ENCODE measurements at places on chromosomes 16 and 17. TPM values are rescaled to one million over a fixed set of nuclear protein-coding genes. Genes with fewer than 3 reads are reported as not detected.
A peak's percentile ranks its signal among the peaks of the same experiment; 100 is the strongest.

- no peak overlapping the region for H3K4me3 ChIP-seq
- no peaks in the 10 kb centered on the region for H3K27me3 ChIP-seq
- H3K4me1 ChIP-seq, result no peaks in the 10 kb centered on the region
- H3K27ac ChIP-seq, result no peak overlapping the region
These were observed 334.8 kb downstream of the CBLN1 start for GRCh38 chr16:48946686-48947370.

DNA sequence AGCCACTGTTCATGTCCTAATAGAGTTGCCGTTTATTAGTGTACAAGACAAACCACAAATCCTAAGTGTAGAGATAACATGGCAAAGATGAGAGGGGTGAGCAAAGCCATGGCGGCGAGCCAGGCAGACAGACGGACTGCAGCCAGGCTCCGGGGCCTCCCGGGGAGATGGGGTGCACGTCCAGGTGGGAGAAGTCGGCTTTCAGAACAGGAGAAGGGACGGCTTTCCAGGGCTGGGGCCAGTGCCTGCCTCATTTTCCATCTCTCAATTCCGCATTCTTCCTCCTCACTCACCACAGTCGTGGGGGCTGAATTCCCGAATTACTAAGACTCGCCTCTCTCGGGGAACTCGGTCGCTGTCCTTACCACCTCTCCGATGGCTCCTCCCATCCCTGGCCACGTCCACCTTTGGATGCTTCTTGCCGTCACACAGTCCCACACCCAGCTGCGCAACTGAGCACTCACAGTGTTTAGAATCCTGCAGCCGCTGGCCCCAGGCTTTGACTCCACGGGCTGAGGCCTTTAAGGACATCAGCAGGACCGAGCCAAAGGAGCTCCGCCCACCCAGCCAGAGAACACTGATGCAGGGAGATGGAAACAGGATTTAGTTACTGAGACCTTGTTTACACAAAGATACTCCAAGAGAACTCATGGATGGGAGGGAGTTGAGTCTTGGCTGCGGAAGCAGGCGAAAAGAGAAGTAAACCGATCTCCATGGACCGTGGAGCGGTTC lies 59.7 kb downstream of the RNF112 start:
- peak overlapping the region; percentile 24 for H3K4me3 ChIP-seq
- no peaks in the 10 kb centered on the region for H3K27me3 ChIP-seq
- peaks cover 5% of the 10 kb centered on the region for H3K4me1 ChIP-seq
- peak overlapping the region; percentile 73 for H3K27ac ChIP-seq

GRCh38 chr16:16096121-16096857 lies 127.0 kb downstream of the ABCC6 start:
- peak overlapping the region; percentile 75 for H3K27ac ChIP-seq
- peaks cover 76% of the 10 kb centered on the region for H3K36me3 ChIP-seq
- peaks cover 27% of the 10 kb centered on the region for H3K4me1 ChIP-seq
- no peak for DNase-seq

- no peak overlapping the region for H3K4me3 ChIP-seq
- H3K27ac ChIP-seq, result no peak overlapping the region
- no peaks in the 10 kb centered on the region for H3K36me3 ChIP-seq
- no peaks in the 10 kb centered on the region for H3K27me3 ChIP-seq
- no peaks in the 10 kb centered on the region for H3K4me1 ChIP-seq
- no peak for DNase-seq
These were observed 16.4 kb upstream of the CCL23 start for GRCh38 chr17:36034127-36034526.

GRCh38 chr17:49518346-49519078 lies 23.4 kb downstream of the NGFR start:
- H3K4me3 ChIP-seq, result no peak overlapping the region
- no peaks in the 10 kb centered on the region for H3K36me3 ChIP-seq
- DNase-seq, result no peak
- no peaks in the 10 kb centered on the region for H3K27me3 ChIP-seq
- no peak overlapping the region for H3K27ac ChIP-seq

DNA sequence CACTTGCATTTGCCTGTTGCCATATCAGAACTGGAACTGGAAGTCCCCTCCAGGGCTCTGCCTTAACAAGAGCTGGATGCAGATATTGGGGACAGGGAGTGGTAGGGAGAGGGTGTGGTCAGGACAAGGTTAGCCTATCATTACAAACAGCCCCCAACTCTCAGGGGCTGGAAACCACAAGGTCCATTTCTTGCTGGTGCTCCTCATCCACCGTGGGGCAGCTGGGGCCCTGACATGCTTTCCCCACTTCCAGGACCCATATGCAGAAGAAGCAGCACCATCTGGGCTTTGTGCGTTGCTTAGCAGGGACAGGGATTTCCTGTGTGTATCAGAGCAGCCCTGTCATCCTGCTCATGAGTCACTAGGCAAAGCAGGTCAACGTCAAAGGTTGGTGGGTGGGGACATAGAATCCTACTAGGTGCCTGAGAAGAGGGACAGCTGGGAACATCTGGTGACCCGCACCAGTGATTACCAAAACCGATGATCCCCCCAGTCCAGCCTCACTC lies 26.9 kb downstream of the RGS9 start:
- peak; percentile 72 for DNase-seq
- H3K36me3 ChIP-seq, result peaks cover 17% of the 10 kb centered on the region
- H3K27me3 ChIP-seq, result no peaks in the 10 kb centered on the region
- H3K4me1 ChIP-seq, result no peaks in the 10 kb centered on the region
- peak overlapping the region; percentile 8 for H3K27ac ChIP-seq

- no peak overlapping the region for H3K4me3 ChIP-seq
- peaks cover 16% of the 10 kb centered on the region for H3K4me1 ChIP-seq
- DNase-seq, result no peak
- H3K36me3 ChIP-seq, result no peaks in the 10 kb centered on the region
- peak overlapping the region; percentile 40 for H3K27ac ChIP-seq
These were observed 139.2 kb downstream of the TOX3 start for GRCh38 chr16:52407778-52408177.

GRCh38 chr17:81074875-81075274 lies 39.9 kb downstream of the BAIAP2 start:
- H3K4me1 ChIP-seq, result peaks cover 27% of the 10 kb centered on the region
- H3K27ac ChIP-seq, result peak overlapping the region; percentile 2
- no peak for DNase-seq
- H3K36me3 ChIP-seq, result peaks cover 55% of the 10 kb centered on the region

DNA sequence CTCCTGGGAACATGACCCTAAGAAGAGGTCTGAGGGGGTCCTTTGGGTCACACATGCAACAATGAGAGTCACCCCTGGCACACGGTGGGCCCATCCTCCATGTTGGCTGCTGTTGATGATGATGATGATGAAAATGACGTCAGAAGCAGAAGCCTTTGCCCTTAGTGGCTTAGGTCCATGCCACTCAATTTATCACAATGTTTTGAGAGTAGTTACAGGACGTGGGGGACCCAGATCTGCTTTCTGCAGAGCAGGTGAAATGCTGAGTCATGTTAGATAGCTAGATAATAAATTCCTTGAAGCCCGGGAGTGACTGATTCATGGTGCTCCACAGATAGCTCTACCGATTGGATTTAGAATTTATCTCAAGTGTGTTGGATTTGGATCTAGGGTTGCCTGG lies 53.9 kb downstream of the VPS35L start:
- H3K4me1 ChIP-seq, result no peaks in the 10 kb centered on the region
- no peak for DNase-seq
- H3K36me3 ChIP-seq, result peaks cover 93% of the 10 kb centered on the region
- H3K27ac ChIP-seq, result no peak overlapping the region
- no peak overlapping the region for H3K4me3 ChIP-seq

GRCh38 chr16:88976366-88977017 lies 515 bp downstream of the CBFA2T3 start:
- H3K4me1 ChIP-seq, result no peaks in the 10 kb centered on the region
- no peaks in the 10 kb centered on the region for H3K36me3 ChIP-seq
- no peak for DNase-seq
- H3K27me3 ChIP-seq, result peaks cover 25% of the 10 kb centered on the region
- H3K27ac ChIP-seq, result peak overlapping the region; percentile 53

GRCh38 chr17:56144223-56144622 lies 9.1 kb upstream of the ANKFN1 start:
- DNase-seq, result peak; percentile 73
- H3K27ac ChIP-seq, result no peak overlapping the region
- H3K4me1 ChIP-seq, result no peaks in the 10 kb centered on the region
- H3K27me3 ChIP-seq, result no peaks in the 10 kb centered on the region
- H3K4me3 ChIP-seq, result no peak overlapping the region

- H3K27ac ChIP-seq, result no peak overlapping the region
- peaks cover 39% of the 10 kb centered on the region for H3K4me1 ChIP-seq
- peaks cover 7% of the 10 kb centered on the region for H3K27me3 ChIP-seq
- H3K36me3 ChIP-seq, result no peaks in the 10 kb centered on the region
- DNase-seq, result peak; percentile 88
These were observed 4.6 kb downstream of the GAS2L2 start for GRCh38 chr17:35748341-35748841.

- no peaks in the 10 kb centered on the region for H3K36me3 ChIP-seq
- H3K27me3 ChIP-seq, result no peaks in the 10 kb centered on the region
- DNase-seq, result no peak
These were observed 31.4 kb upstream of the XYLT2 start for GRCh38 chr17:50314456-50315011.

Gene TRIM72
- not detected for total RNA-seq

Gene RND2
- total RNA-seq, result not detected

Gene TPSG1
- 22.9 TPM for total RNA-seq

Gene KRT12
- 1.1 TPM for total RNA-seq

Gene ITGAL
- total RNA-seq, result 256 TPM

Gene TEKT3
- total RNA-seq, result not detected
